ENCODE measurements at places on chromosomes 3 and 15.

DNA sequence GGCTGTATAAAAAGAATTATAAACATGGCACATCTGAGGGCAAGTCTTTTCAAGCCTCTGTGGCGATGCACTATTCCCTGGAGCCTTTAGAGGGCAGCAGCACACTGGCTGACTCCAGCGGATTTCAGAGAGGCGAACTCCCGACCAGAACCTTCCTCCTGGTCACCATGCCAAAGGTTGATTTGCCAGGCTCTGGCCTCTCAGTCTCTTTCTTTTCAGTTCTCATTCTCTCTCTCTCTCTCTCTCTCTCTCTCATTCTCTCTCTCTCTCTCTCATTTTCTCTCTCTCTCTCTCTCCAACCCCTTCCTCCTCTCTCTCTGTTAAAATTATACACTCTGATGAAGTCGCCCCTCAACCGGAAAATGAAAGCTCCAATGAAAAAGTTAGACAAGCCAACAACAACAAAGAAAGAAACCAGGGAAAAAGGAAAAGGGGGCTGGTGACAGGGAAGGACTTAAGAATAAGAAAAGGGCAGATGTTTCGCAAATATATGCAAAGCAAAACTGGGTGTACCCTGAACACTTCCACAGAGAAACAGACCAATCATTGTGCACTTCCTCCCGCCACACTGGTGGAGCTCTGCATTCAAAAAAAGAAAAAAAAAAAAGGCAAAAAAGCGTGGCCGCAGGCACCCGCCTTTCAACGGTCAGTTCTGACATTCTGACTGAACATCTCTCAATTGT lies 90.2 kb downstream of the TIGIT start:
- DNase-seq: peak; percentile 17

- no peak for DNase-seq
These were observed 26.0 kb downstream of the XPC start for GRCh38 chr3:14152233-14152962.

DNA sequence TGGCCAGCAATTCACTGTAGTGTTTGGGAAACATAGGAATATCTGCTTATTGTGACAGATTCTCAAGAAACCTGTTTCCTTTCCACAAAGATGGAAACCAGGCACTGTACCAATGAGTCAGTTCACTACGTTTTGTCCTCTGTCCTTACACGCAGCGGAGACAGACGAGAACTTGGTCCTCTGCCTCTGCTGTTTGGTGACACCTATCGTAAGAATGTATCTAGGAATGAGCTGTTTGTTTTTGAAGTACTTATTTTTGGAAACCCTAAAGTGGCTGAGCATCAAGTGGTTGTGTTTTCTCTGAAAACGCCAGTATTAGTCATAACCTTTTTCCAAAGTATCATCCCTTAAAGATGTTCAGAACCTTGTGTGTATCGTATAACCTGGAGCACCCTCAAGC lies 93.0 kb downstream of the PGPEP1L start:
- no peak for DNase-seq

GRCh38 chr3:45409369-45409768 lies 21.0 kb downstream of the LARS2 start:
- DNase-seq: no peak

GRCh38 chr15:46941241-46941640 lies 776.1 kb upstream of the SEMA6D start:
- no peak for DNase-seq

GRCh38 chr3:107987036-107987939 lies 103.5 kb downstream of the CD47 start:
- DNase-seq: no peak

- DNase-seq: no peak
These were observed 333.4 kb downstream of the RAP2B start for GRCh38 chr3:153495422-153495821.

DNA sequence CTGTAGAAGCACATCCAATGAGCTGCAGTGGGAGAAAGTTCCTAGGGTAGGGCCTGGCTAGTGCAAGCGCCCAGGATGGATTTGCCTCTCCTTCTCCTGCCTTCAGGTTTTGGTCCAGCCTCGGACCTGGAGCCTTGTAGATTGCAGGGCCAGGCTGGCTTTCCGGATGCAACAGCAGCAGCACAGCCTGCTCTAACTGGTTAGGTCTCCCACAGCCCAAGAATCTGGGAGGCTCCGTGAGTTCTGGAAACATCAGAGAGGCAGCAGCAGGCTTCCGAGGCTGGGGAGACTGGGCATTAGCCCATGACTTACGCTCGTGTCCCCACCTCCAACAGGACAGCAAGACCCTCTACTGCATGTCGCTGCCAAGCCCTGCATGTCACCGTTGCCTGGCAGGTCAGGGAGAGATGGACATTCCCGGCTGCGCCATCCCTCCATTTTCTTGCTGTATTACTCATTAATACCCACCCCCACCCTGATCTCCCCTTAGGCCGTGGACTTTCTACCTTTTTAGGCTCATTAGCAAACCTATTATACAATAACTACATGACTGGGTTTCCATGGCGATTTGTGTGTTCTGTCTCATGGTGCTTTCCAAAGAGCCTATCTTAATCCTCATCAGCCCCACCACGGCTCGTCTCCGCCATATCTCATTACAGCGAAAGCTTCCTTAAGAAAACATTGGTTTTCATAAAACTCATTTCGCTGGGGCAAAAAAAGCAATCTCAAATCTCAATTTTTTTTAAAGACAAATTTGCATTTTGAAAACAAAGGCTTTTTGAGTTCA lies 40.9 kb upstream of the RGMA start:
- DNase-seq: peak; percentile 43

GRCh38 chr15:41961595-41962202 lies 10.7 kb downstream of the EHD4 start:
- DNase-seq: no peak

- DNase-seq: no peak
These were observed 10.4 kb downstream of the VILL start for GRCh38 chr3:38000965-38001455.

GRCh38 chr3:144692488-144692887 lies 720.9 kb downstream of the DIPK2A start:
- DNase-seq: no peak

GRCh38 chr3:48650723-48651122 lies 12.0 kb downstream of the CELSR3 start:
- no peak for DNase-seq

GRCh38 chr15:37037850-37038715 lies 62.3 kb downstream of the MEIS2 start:
- no peak for DNase-seq

DNA sequence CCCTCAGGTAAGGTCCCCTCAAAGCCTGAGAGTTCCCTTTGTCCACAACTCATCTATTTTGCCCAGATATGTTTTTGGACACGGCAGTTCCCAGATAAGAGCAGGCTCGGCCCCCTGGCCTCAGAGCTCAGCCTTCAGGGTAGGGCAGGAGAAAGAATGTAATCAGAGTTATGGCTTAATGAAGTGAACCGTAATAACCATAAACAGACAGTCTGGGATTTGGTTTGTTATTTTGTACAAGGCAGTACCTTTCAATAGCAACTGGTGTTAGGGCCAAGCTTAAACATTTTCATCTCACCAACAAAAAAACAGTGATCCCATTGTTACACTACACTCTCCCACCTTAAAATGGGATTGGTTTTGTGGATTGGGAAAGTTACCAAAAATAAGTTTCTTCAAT lies 12.2 kb upstream of the ALDH1A3 start:
- DNase-seq: no peak

DNA sequence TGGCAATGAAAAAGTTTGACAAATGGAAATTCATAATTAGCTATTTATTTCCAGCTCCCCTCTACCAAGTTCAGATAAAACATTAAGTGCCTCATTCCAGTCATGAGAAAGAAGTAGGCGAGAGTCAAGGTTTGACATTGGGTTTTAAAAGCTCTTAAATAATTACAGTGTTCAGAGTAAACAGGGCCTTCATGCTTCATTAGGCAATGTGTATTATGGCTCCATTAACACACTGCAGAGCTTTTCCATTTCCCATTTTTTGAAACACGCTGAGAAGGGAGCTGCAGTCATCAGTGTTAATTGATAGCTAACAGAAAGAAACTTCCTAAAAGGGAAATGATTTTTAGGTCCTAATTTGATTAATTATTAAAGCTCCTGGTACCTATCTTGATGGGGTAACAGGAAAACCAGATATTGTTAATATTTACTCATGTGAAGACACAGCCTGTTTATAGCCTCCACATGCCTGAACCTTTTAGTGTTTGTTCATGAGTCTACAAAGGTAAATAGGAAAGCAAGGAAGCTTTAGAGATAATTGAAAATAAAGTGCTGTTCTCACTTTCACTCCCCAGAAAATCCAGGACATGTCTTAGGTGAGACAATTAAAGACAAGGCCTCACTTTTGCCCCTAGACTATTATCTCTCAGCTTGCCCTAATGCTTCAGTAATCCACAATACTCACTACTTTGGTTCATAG lies 28.7 kb downstream of the SST start:
- no peak for DNase-seq

GRCh38 chr15:96264801-96265515 lies 65.5 kb upstream of the NR2F2 start:
- no peak for DNase-seq

- DNase-seq: no peak
These were observed 94.3 kb downstream of the AQP9 start for GRCh38 chr15:58232281-58233065.

DNA sequence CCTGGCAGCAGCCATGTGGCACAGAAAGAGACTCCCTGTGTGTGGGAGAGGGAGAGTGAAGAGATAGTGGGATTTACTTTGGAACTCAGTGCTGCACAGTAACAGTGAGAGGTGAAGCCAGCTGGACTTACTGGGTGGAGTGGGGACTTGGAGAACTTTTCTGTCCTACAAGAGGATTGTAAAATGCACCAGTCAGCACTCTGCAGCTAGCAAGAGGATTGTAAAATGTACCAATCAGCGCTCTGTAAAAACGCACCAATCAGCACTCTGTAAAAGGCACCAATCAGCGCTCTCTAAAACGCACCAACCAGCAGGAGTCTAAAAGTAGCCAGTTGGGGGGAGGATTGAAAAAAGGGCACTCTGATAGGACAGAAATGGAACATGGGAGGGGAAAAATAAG lies 688.8 kb upstream of the ALCAM start:
- no peak for DNase-seq

DNA sequence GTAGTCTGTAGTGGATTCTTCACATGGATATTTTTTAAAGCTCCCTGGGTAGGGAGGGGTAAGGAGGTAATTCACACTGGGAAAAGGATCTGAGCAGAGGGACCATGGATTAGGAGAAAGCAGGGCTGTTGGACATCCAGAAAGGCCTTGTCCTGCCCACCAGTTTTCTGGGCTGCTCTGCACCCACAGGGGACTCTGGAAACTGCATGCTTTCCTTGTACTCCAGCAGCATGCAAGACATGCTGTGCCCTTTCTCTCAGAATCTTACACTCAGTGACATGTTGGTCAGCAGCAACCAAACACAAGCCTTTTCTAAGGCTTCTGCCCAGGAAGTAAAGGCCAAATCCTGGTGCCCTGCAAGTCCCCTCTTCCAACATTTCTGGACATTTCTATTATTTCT lies 2.5 kb upstream of the FBN1 start:
- DNase-seq: no peak

DNA sequence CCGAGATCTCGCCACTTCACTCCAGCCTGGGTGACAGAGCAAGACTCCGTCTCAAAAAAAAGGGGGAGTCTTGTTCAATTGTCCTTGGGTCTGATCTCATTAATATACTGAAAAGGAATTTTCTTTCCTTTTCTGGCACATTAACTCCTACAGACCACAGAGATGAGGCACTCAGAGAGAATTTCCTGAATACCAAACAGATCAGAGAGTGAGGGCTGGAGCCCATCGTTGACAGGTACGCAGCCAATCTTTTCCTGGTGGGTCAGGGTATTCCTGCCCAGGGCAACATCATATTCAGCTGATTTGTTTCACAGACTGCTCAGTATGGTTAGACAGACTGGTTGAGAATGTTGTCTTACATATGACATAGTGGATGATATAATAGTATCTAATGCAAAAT lies 82.8 kb upstream of the TNFSF10 start:
- no peak for DNase-seq

DNA sequence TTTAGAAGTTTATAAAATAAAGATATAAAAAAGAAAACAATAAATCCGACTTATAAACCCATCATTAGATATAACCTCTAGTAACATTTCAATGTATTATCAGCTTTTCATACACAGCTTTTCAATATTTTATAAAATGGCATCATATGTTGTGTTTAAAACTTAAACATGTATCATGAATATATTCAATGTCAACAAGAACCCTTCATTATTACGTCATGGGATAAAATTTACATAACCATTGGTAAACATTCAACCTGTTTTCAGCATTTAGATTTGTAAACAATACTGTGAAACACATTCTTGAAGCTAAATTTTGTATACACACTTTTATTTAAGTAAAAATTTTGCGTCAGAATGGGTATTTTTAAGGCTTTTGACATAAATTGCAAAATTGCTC lies 153.4 kb upstream of the SOX14 start:
- DNase-seq: no peak

- DNase-seq: no peak
These were observed 35.2 kb downstream of the EID1 start for GRCh38 chr15:48913141-48913540.

GRCh38 chr3:120828796-120829195 lies 79.2 kb upstream of the STXBP5L start:
- no peak for DNase-seq

GRCh38 chr3:59821274-59821673 lies 771.4 kb upstream of the CFAP20DC start:
- no peak for DNase-seq

DNA sequence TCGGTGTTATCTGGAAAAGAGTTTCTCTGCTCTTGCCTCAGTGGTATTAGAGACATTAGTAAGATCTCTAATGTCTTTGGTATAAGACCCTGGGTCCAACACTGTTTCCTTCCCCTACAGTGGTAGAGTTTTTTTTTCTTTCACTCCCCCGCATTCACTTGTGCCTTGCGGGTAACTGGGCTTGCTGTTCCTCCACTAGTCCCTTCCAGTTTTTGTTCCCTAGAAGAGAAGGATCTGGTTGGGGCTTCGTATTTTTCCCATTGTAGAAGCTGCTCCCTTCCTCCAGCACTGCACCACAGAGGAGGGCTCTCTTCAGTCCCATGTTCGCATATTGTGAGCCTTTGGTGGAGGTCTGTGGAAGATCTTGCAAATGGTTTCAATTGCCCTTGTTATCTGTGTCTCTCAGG lies 13.7 kb downstream of the CTDSPL2 start:
- DNase-seq: no peak

DNA sequence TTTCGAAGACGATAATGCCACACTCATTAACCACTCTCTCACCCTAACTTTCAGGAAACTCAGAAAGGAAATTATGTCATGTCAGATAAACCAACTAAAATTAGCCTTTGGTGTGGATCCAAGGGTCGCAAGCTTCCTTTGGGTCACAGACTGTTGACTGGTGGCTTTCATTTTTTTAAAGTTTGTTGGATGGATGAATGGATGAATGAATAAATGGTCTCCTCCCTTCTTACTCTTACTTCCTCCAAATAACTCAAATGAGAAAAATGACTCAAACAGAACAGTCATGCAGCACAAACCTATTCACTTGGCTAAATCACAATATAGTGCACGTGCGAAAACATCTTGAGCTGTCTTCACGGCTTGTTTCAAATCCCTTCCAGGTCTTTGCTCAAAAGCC lies 82.9 kb upstream of the HACD2 start:
- DNase-seq: no peak

GRCh38 chr3:50481992-50482391 lies 21.4 kb downstream of the CACNA2D2 start:
- no peak for DNase-seq

- DNase-seq: no peak
These were observed 72.5 kb downstream of the MORC1 start for GRCh38 chr3:109045271-109046040.

- no peak for DNase-seq
These were observed 51.6 kb downstream of the RARB start for GRCh38 chr3:25479727-25480010.
